ENCODE measurements at places on chromosomes 6 and 20. TPM values are rescaled to one million over a fixed set of nuclear protein-coding genes. Genes with fewer than 3 reads are reported as not detected.

DNA sequence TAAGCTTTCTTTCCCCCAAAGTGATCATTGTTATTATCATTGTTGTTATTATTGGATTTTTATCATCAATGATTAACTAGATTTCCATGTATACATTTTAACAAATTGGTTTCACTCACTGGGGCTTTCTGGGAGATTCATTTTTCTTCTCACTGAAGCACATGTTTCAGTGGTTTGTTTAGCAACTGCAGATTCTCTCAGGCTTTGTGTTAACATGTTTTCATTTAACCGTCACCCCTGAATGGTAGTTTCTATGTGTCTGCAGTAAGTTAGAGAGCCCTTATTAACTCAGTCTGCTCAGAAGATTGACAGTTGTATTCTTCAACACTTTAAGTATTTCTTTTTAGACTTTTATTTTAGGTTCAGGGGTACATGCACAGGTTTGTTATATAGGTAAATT, 12.4 kb downstream of the ZKSCAN4 start:
- no peak for DNase-seq

DNA sequence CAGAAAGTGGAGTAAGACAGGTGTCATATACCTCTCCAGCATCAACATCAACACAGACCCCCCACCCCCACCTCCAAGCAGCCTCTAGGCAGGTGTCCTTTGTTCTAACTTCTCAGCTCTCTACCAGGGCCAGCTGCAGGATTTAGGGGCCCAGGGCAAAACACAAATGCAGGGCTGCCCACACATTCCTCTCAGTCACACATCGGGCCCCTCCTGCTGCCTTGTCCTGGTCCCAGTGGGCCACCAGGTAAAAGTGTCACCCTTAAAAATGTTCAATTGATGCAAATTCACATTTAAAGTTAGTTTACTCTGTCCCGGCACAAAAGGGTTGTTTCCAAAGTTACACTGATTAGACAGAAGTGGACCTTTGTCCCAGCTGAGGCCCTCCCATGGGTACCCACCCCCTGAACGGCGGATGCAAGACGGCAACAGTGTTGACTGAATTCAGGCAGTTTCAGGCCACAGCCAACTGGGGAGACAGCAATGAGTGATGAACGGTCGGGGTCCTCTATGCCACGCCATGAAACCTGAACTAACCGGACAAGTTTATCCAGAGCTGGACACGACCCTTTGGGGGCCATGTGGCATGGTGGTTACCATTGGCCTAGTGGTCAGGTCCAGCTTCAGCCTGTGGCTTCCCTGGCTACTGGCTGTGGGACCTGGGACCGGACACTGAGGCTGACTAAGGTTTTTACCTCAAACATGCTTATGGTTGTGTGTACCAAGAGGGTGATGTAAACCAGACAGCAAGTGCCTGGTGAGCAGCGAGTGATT, 52.2 kb upstream of the UNC93A start:
- no peak for DNase-seq

DNA sequence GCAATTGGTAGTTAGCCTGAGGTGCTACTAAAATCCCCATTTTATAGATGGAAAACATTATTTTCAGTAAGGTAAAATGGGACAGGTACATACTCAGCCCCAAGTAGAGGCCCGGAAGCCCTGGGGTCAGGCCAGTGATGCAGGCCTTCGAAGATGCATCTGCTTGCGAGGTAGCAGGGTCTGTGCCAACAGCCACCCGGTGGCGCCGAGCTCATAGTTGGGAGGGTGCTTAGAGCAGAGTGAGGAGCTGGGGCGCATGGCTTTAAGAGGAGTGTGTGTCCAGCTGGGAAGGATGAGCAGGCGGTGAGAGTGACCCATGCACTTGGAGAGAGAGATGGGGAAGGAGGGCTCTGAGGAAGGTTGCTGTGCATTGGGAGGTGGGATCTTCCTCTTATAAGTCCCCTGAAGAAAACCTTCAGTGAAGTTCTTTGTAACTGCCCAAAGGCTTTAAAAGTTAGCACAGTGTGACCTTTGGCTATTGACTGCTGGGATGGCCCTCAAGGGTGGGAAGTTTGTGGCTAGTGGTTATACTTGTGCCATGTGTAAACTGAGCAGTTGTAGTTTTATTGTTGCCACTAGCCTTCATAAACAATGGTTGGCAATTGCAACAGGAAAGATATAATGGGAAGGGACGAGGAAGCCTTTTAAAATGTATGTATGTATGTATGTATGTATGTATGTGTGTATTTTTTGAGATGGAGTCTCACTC, 71.1 kb downstream of the TOX2 start:
- no peak for DNase-seq

GRCh38 chr6:139296927-139297326, 5.1 kb upstream of the TXLNB start:
- no peak for DNase-seq

DNA sequence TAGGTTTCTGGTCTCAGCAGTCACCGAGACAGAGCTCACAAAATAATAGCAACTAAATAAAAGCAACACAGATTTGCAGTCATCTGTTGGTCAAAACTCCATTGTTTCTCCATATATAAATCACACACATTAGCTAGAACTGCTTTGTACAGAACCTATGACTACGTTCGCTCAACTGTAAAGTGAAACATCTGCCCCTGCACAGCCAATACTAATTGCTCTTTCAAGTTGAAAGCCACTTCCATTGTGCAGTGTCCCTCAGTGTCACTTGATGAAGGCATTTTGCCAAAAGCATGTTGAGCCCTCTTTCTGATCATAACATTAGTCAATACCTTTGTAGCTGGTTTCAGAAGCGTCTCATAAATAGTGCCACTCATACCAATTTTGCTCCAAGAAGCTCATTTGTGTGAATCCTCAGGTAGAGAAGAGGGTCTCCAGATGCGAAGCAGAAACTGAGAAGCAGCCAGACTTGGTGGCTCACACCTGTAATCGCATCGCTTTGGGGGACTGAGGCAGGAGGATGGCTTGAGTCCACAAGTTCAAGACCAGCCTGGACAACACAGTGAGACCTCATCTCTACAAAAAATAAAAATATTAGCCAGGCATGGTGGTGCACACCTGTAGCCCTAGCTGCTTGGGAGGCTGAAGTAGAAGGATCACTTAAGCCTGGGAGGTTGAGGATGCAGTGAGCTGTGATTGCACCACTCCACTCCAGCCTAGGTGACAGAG, 68.9 kb downstream of the PERP start:
- DNase-seq, result no peak

GRCh38 chr6:62357835-62358234, 71.8 kb upstream of the KHDRBS2 start:
- DNase-seq, result no peak

DNA sequence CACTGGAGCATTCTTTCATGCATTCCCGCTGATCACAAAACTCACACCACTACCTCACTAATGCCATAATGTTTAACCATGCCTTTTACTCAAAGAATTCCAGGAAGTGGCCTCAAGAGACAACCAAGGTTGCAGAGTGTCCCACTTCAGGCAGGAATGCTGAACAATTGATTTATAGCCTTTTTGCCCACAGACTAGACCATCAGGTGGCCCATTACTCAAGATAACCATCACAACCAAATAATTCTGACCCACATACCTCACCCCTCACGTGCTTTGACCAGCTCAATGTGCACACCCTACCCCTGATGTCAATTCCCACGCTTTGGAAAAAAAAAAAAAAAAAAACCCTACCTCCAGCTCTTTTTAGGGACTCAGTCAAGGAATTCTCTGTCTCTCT, 220.6 kb upstream of the UFL1 start:
- DNase-seq, result no peak

DNA sequence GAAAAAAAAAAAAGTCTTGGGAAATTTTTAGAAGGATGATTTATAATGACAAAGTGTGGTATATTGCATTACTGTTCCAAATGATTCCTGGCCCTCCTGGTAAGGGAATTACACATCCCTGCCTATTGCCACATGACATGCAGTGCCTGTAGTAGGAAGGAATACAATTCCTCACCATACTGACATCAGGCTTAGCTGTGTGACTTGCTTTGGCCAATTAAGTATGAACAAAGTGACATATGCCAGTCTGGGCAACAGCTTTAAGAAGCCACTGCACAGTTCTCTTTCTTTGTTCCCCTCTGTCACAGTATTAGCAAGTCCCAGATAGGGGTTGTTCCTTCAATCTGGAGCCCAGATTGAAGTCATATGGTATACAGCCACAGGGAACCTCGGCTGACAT, 100.5 kb downstream of the KIF13A start:
- DNase-seq, result no peak

DNA sequence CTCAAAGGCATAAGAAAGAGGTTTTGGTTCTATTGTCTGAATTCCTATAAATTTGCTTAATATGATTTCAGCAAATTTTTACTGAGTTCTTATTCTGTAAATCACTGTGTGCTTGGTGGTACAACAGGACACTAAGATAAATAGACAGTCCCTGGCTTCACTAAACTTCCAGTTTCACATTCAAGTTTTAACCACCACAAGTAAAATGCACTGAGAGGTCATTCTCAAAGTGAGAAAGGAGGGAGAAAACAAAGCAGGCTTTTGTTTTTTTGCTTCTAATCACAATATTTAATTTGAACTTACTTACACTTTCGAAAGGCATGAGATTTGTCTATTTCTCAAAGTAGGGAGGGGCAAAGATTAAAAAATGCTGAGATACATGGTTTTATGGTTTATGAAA, 445.7 kb downstream of the CDC5L start:
- no peak for DNase-seq

DNA sequence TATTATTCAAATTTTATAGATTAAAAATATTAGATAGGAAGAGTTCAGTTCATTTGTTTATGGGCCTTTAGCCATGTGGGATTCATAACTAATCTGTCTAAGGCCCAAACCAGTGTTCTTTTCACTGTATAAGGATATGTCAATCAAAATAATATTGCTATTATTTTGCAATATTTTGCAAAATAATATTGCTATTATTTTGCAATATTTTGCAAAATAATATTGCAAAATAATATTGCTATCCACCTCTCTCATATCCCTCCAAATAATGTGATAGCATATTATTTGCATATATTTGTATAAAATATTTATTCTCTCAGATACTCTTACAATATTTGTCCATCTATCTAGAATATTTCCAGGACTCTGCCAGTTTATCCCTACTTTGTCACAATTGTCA, 595.3 kb upstream of the PTCHD4 start:
- DNase-seq, result no peak

GRCh38 chr20:5807431-5807830, 57.2 kb downstream of the SHLD1 start:
- DNase-seq, result no peak

Gene YWHAB
- 108 TPM for total RNA-seq

Gene FERMT1
- total RNA-seq, result 1.1 TPM

Gene PHACTR1
- total RNA-seq, result 124 TPM

Gene MKKS
- total RNA-seq, result 27.7 TPM

Gene EIF2S2
- total RNA-seq, result 41.1 TPM

Gene DPPA5
- total RNA-seq, result not detected

Gene NKX2-2
- total RNA-seq, result not detected

Gene MTHFD1L
- 2.4 TPM for total RNA-seq

Gene TNFRSF6B
- 0.64 TPM for total RNA-seq

Gene APCDD1L
- 0.25 TPM for total RNA-seq

Gene PEX6
- total RNA-seq, result 27.8 TPM
